ENCODE measurements at places on chromosomes 11 and 22. TPM values are rescaled to one million over a fixed set of nuclear protein-coding genes. Genes with fewer than 3 reads are reported as not detected.

GRCh38 chr11:19241260-19242178, 774 bp upstream of the E2F8 start:
- H3K4me1 ChIP-seq = peaks cover 20% of the 10 kb centered on the region
- peaks cover 1% of the 10 kb centered on the region for H3K36me3 ChIP-seq
- H3K27ac ChIP-seq = no peak overlapping the region
- DNase-seq = peak; percentile 72
- H3K4me3 ChIP-seq = peak overlapping the region; percentile 97

- no peak overlapping the region for H3K4me3 ChIP-seq
- H3K36me3 ChIP-seq = no peaks in the 10 kb centered on the region
- no peak for DNase-seq
- H3K27me3 ChIP-seq = no peaks in the 10 kb centered on the region
- H3K27ac ChIP-seq = no peak overlapping the region
- no peaks in the 10 kb centered on the region for H3K4me1 ChIP-seq
These were observed 226.0 kb downstream of the MIAT start for GRCh38 chr22:26883393-26883792.

The XKR3 gene
- 0.24 TPM for total RNA-seq

- no peak for DNase-seq
- peaks cover 9% of the 10 kb centered on the region for H3K27me3 ChIP-seq
- H3K36me3 ChIP-seq = peaks cover 1% of the 10 kb centered on the region
- peaks cover 85% of the 10 kb centered on the region for H3K4me1 ChIP-seq
- H3K27ac ChIP-seq = peak overlapping the region; percentile 51
These were observed 2.7 kb downstream of the AHNAK start for GRCh38 chr11:62543680-62544444.

- no peak overlapping the region for H3K27ac ChIP-seq
- H3K4me3 ChIP-seq = no peak overlapping the region
- H3K36me3 ChIP-seq = no peaks in the 10 kb centered on the region
- H3K4me1 ChIP-seq = peaks cover 47% of the 10 kb centered on the region
- peaks cover 42% of the 10 kb centered on the region for H3K27me3 ChIP-seq
- DNase-seq = peak; percentile 66
These were observed 56.9 kb upstream of the PRSS23 start for GRCh38 chr11:86743223-86744118.

The FJX1 gene
- total RNA-seq = 0.89 TPM

- no peak overlapping the region for H3K27ac ChIP-seq
- H3K27me3 ChIP-seq = no peaks in the 10 kb centered on the region
- no peak overlapping the region for H3K4me3 ChIP-seq
- H3K36me3 ChIP-seq = no peaks in the 10 kb centered on the region
- H3K4me1 ChIP-seq = no peaks in the 10 kb centered on the region
These were observed 7.7 kb downstream of the LHFPL7 start for GRCh38 chr22:24938741-24939341.

The TSGA10IP gene
- not detected for total RNA-seq

The IGLL5 gene
- not detected for total RNA-seq

The TSSK2 gene
- not detected for total RNA-seq

The OR10A2 gene
- total RNA-seq = not detected

GRCh38 chr11:9720290-9720630, 56.4 kb downstream of the SWAP70 start:
- no peaks in the 10 kb centered on the region for H3K27me3 ChIP-seq
- DNase-seq = no peak
- peaks cover 10% of the 10 kb centered on the region for H3K36me3 ChIP-seq
- peaks cover 21% of the 10 kb centered on the region for H3K4me1 ChIP-seq

DNA sequence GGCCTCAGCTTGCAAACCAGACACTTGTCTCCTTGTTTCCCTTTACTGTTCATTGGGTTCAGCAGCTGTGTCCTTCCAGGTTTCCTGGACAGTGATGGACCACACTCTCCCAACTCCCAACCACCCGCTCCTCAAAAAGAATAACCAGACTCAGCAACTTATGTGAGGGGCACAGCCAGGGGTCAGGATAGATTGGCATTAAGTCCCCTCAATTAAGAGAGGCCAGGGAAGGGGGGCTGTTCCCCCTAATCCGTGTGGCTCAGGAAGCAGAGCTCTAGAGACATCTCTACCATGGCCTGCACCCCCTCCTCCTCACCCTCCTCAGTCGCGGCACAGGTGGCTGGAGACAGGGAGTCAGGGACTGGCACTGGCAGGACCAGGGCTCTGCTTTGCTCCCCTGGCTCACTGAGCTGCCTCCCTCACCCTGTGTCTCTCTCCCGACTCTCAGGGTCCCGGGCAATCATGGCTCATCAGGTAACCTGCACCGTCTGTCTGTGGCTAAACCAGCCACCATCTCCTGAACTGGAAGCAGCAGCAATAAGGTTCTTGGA, 111.7 kb downstream of the ZNF280B start:
- no peaks in the 10 kb centered on the region for H3K4me1 ChIP-seq
- peaks cover 10% of the 10 kb centered on the region for H3K27me3 ChIP-seq
- no peaks in the 10 kb centered on the region for H3K36me3 ChIP-seq
- H3K4me3 ChIP-seq = no peak overlapping the region
- no peak for DNase-seq

- H3K4me1 ChIP-seq = no peaks in the 10 kb centered on the region
- H3K36me3 ChIP-seq = no peaks in the 10 kb centered on the region
- no peak overlapping the region for H3K27ac ChIP-seq
These were observed 813.7 kb downstream of the NTM start for GRCh38 chr11:132184079-132184478.

GRCh38 chr11:56916587-56916986, 72.1 kb upstream of the OR5AK2 start:
- H3K27ac ChIP-seq = no peak overlapping the region
- no peaks in the 10 kb centered on the region for H3K36me3 ChIP-seq
- no peaks in the 10 kb centered on the region for H3K27me3 ChIP-seq
- no peak for DNase-seq

DNA sequence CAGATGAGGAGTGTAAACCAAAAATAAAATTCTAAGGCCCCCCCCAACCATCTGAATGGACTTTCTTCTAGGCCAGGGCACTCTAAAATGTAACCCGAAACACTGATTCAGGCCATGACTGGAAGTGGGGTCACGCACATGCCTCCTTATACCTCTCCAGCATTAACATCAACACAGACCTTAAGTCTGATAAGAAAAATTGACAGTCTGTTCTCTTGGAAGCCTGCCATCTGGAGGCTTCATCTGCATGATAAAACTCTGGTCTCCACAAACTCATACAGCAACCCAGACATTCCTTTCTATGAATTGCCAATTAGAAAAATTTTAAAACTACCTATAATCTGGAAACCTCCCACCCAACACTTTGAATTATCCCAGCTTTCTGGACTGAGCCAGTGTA, 3.9 kb upstream of the SERGEF start:
- H3K4me3 ChIP-seq = no peak overlapping the region
- no peaks in the 10 kb centered on the region for H3K27me3 ChIP-seq
- peaks cover 29% of the 10 kb centered on the region for H3K4me1 ChIP-seq
- no peak for DNase-seq
- H3K36me3 ChIP-seq = no peaks in the 10 kb centered on the region

The DCHS1 gene
- total RNA-seq = 2.9 TPM

The NUDT8 gene
- total RNA-seq = 19.6 TPM

DNA sequence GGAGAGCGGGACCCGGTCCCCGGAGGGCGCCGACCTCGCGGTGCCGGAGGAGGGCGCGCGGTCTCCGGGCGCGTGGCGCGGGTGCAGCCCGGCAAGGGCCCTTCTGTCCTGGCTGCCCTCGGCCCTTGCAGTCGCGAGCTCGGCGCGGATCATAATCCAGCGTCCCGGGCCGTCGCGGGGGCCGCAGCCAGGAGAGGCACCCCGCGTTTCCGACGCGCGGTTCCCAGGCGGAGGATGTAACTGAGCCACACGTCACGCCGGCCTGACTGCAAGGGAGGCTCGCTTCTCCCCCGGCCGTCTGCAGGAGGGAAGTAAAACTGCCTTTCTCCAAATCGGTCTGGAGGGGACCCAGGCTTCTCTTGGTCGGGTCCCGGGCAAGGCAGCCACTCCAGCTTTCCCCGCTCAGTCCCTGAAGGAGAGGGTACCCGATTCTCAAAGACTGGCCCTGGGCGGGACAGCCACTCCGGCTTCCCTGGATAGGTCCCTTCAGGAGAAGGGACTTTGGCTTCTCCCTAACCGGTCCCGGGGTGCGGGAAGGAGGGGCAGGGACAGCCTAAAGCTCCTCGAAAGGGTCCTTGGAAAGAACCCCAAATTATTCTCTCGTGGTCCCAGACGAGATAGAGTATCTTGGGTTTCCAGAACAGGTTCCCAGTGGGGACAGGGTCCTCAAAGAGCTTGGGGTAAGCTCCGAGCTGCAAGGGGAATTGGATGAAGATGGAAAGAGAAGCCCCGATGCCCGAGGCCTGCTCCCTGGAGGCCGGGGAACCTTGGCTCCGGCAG, 836 bp downstream of the SPON1 start:
- peaks cover 80% of the 10 kb centered on the region for H3K27me3 ChIP-seq
- DNase-seq = peak; percentile 27
- no peaks in the 10 kb centered on the region for H3K36me3 ChIP-seq
- peaks cover 11% of the 10 kb centered on the region for H3K4me1 ChIP-seq
- no peak overlapping the region for H3K27ac ChIP-seq

DNA sequence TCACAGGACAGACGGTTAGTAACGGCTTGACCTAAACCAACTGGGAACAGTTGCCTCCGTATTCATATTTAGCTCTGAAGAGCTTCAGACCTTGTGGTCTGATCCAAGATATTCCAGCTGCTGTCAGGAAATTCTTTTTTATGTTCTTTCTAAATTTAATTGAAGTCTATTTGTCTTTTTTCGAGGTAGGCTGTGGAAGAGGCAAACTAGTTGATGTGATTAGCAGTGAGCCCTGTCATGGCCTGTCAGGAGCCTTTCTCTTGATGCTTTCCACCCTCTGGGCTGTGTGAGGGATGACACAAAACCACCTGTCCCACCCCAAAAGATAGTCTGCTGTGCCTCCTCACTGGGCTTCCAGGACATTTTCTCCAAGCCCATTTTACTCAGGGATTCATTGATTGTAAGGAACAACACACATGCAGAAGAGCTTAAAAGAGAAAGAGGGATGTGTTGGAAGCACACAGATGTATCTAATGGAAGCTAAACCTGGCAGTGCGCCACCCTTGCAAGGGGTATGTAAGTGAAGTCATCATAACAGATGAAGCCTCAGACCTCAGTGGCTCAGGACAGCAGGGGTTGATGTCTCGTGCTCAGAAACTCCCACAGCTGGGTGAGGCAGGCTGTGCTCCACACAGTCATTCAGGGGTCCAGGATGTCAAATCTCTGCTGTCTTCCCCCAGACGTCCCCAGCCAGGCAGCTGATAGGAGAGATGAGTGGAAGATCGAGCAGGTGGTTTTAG, 170.0 kb downstream of the NCAM1 start:
- no peaks in the 10 kb centered on the region for H3K4me1 ChIP-seq
- no peaks in the 10 kb centered on the region for H3K36me3 ChIP-seq
- DNase-seq = no peak
- no peak overlapping the region for H3K27ac ChIP-seq

GRCh38 chr11:66478729-66479393, 1.4 kb upstream of the DPP3 start:
- no peaks in the 10 kb centered on the region for H3K36me3 ChIP-seq
- H3K4me1 ChIP-seq = peaks cover 20% of the 10 kb centered on the region
- H3K27me3 ChIP-seq = no peaks in the 10 kb centered on the region
- peak overlapping the region; percentile 54 for H3K27ac ChIP-seq
- DNase-seq = peak; percentile 34

- no peaks in the 10 kb centered on the region for H3K27me3 ChIP-seq
- no peak for DNase-seq
- H3K4me3 ChIP-seq = no peak overlapping the region
- peaks cover 12% of the 10 kb centered on the region for H3K36me3 ChIP-seq
- peak overlapping the region; percentile 72 for H3K27ac ChIP-seq
- peaks cover 69% of the 10 kb centered on the region for H3K4me1 ChIP-seq
These were observed 11.6 kb downstream of the DDX17 start for GRCh38 chr22:38494498-38494897.

GRCh38 chr11:79060081-79060953, 380.5 kb downstream of the TENM4 start:
- no peaks in the 10 kb centered on the region for H3K36me3 ChIP-seq
- H3K4me1 ChIP-seq = no peaks in the 10 kb centered on the region
- no peak overlapping the region for H3K27ac ChIP-seq
- DNase-seq = no peak

The CDC42BPG gene
- total RNA-seq = 1.1 TPM

The IFTAP gene
- 3.9 TPM for total RNA-seq

- H3K4me3 ChIP-seq = no peak overlapping the region
- H3K36me3 ChIP-seq = no peaks in the 10 kb centered on the region
- no peaks in the 10 kb centered on the region for H3K27me3 ChIP-seq
- no peak for DNase-seq
- H3K27ac ChIP-seq = no peak overlapping the region
These were observed 35.6 kb downstream of the GAS2 start for GRCh38 chr11:22702031-22702430.

The MYRF gene
- 2.9 TPM for total RNA-seq

DNA sequence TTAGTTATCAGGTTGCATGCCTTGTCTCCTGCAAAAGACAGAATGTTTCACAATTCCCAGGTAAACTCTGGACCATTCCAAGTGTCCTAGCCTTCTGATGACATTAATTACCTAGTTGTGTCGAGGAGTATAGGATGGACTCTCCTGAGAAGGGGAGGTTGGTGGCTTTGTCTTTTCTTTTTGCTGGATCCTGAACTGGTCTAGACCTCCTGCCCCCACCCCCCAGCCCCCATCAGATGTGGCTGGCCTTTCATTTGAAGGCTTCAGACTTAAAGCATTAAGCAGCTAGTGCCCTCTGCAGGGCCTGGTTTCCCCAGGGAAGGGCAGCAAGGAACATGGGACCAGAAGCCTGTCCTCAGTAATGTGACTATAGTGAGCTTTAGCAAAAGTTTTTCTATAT, 9.7 kb downstream of the MCAM start:
- no peak for DNase-seq
- H3K27me3 ChIP-seq = no peaks in the 10 kb centered on the region
- peaks cover 26% of the 10 kb centered on the region for H3K4me1 ChIP-seq
- no peak overlapping the region for H3K4me3 ChIP-seq
- H3K27ac ChIP-seq = no peak overlapping the region

The MALAT1 gene
- 8,391 TPM for total RNA-seq

- DNase-seq = no peak
- no peaks in the 10 kb centered on the region for H3K27me3 ChIP-seq
- no peaks in the 10 kb centered on the region for H3K4me1 ChIP-seq
- H3K4me3 ChIP-seq = no peak overlapping the region
- no peak overlapping the region for H3K27ac ChIP-seq
These were observed 27.4 kb downstream of the SCUBE1 start for GRCh38 chr22:43315687-43316217.

The LARGE1 gene
- 0.82 TPM for total RNA-seq

DNA sequence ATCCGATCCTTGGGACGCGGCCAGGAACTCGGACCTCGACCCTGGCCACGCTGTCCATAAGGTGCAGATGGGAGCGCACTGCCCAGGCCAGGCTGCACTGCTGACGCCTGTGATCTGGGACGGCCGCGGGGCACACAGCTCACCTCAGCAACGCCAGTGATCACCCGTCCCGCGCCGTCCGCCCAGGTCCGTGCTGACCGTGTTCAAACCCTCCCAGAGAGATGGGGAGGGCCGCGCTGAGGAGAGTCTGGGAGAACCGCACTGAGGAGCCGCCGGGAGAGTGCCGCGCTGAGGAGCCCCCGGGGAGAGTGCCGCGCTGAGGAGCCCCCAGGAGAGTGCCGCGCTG, 636 bp downstream of the KCNQ1OT1 start:
- H3K4me3 ChIP-seq = peak overlapping the region; percentile 87
- H3K4me1 ChIP-seq = peaks cover 11% of the 10 kb centered on the region
- peak overlapping the region; percentile 77 for H3K27ac ChIP-seq
- H3K27me3 ChIP-seq = no peaks in the 10 kb centered on the region

The ALDH3B2 gene
- total RNA-seq = not detected

GRCh38 chr11:120801801-120802689, 221.9 kb upstream of the TBCEL start:
- H3K27ac ChIP-seq = no peak overlapping the region
- H3K27me3 ChIP-seq = peaks cover 23% of the 10 kb centered on the region
- peak; percentile 54 for DNase-seq
- H3K36me3 ChIP-seq = no peaks in the 10 kb centered on the region
- peaks cover 4% of the 10 kb centered on the region for H3K4me1 ChIP-seq
